Stimulated activated CD8-positive, alpha-beta memory T cell treated with anti-CD3 and anti-CD28 coated beads, Interleukin-2, amount 100 ng/mL, for 1 hour (primary cell): ENCODE measurements at places on chromosomes 12 and 14.

DNA sequence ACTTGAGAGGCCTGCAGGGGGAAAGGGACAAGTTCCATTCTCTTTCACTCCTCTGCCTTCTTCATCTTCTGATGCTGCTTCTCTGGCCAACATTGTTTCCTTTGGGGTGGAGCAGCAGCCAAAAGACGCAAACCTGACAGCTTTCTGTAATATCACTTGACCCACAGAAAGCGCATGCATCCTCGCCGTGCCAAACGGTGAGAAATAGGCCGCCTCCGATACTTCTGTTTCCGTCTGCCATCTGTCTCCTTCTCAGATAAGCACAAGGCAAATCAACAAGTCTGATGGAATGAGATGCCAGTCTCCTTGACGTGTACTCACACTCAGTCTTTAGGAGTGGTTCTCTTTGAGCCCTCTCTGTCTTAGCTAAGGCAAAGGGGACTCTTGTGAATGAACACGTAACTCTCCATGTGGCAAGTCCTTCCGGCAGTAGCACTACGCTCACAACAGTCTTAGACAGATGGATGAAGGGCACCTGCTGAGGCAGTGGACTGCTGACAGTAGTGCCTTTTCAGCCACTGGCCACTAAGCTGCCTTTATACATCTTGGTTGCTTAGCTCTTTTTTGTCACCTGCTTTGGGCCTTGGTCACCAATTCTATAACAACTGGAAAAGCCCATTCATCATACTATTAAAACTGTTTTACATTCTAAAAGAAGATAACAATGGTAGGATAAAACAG, 214.1 kb downstream of the FBXL14 start:
- no peak for DNase-seq

- DNase-seq = no peak
These were observed 374.7 kb downstream of the ALG10 start for GRCh38 chr12:34396861-34397590.

GRCh38 chr12:120381752-120382419, 12.9 kb upstream of the MSI1 start:
- no peak for DNase-seq

DNA sequence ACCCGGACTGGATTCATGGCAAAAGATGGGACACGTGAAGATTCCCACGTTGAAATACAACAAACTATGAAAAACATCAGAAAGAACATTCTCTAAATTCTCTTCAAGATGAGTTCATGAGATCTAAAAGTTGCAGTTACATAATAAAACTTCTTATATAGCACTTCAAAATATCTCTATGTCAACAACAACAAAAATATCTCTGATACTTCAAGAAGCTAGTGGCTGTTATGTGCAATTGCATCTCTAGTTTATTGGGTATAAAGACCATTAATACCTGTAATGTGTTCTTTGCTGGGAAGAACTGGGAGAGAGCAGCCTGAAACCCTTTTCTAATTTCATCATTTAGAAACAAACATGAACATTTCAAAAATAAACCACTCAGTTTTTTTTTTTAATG, 69.2 kb upstream of the RGS6 start:
- DNase-seq = no peak

- no peak for DNase-seq
These were observed 7.9 kb downstream of the SERPINA1 start for GRCh38 chr14:94380225-94381148.

- DNase-seq = no peak
These were observed 230.2 kb upstream of the TBX3 start for GRCh38 chr12:114913871-114914801.

DNA sequence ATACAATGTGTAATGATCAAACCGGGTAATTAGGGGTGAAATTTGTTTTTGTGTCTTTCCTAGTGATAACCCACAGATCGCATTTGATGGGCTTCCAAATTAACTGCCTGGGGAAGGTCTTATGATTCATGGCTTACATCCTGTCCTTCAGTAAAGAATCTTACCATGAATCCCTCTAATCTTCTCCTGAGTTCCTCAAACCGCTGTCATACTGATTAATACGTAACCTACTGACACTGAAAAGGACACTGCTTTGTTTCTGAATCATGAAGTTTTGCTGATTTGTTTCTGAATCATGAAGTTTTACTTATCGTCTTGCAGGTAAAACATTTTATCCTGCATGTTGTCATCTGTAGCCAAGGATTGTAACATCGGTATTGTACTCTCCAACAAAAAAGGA, 52.0 kb upstream of the CRY1 start:
- DNase-seq = no peak

- DNase-seq = no peak
These were observed 13.1 kb upstream of the CCDC85C start for GRCh38 chr14:99616832-99617800.

DNA sequence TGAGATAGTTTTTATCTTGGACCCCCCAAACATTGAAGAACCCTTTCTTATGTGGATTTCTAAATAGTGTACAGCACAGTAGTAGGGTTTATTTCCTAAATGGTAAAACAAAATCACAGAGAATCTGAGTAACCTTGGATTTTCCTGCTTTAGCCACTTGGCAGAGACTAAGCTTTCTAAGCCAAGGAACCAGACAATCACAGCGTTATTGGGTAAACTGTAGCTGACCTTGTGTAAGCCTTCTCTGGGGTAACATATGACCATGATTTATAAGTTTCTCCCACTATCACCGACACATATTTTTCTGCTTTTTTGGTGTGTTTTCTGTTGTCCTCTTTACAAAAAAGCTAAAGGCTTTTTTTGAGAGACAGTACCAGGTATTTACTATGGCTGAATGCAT, 136.3 kb upstream of the PZP start:
- DNase-seq = no peak

DNA sequence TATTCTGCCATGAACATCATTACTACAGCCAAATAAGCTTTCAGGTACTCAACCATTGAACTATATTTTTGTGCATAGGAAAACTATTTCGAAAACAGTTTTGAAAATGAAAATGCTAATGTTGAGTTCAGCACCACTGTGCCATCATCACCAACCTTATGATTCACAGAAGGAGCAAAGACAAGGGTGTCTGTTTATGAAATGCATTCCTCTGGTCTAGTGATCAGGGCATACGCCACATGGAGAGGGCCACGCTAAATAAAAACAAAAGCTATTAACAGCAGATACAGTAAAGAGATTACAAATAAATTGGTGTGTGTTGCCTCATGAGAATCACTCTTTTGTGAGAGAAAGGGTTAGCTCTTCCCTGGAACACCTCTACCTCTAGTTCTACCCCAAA, 43.2 kb upstream of the BMAL2 start:
- DNase-seq = no peak

DNA sequence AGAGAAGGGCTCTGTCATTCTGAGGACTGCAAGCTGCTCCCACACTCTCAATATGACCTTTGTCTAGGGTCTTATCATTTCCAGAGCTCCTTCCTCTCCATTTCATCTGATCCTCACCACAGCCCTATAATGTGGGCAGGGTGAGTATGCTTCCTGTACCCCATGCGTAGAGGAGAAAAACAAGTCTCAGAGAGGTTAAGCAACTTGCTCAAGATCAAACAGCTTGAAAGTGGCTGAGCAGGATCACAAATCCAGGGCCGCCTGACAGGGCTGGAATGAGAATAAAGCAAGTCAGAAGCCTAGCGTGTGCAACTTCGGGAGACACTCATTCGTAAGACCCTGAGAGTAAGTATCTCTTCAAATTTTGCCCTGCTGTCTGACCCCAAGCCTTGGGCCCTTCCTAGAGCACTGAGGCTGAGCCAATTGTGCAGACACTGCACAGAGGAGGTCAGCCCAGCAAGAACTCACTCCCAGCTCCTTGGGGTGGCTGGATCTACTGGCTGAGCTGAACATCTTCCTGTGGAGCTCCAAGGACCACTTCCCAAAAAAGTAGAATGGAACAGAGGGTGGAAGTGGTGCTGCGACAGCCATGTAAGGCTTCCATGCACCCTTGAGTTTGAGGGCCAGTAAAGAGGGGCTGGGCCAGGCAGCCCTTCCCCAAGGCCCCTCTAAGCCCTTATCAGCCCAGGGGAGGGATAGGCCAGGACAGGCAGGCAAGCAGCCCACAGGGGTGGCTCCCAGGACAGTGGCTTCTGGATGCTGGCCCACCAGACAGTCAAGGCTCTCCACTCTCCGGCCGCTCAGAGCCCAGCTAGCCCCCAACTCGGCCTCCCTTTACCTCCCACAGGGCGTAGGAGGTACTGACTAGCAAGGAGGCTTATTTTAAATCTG, 10.5 kb downstream of the ZFP36L1 start:
- no peak for DNase-seq

DNA sequence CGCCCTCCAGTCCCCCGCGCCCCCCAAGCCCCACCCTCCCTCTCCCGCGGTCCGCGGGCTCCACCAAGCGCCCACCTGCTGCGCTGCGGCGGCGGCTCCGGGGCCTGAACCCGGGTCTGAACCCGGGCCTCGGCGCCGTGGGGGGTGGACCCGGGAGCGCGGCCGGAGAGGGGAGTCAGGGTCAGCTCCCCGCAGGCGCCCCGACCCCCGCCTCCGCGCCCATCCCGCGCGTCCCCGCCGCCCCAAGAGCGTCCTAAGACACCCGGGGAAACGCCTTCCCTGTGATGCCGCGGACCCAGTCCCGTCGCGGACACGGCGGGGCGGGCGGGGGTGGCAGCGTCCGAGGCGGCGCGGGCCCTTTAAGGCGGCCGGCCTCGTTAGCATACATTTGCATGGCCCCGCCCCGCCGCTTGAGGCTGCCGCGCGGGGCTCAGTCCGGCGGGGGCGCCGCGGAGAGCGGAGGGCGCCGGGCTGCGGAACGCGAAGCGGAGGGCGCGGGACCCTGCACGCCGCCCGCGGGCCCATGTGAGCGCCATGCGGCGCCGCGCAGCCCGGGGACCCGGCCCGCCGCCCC, at the start of gene MMP17:
MMP17 (plus strand) TSS at position 433 of the 574 bp plus-strand sequence; CDS start at position 535, 102 bp downstream.
- DNase-seq = no peak

DNA sequence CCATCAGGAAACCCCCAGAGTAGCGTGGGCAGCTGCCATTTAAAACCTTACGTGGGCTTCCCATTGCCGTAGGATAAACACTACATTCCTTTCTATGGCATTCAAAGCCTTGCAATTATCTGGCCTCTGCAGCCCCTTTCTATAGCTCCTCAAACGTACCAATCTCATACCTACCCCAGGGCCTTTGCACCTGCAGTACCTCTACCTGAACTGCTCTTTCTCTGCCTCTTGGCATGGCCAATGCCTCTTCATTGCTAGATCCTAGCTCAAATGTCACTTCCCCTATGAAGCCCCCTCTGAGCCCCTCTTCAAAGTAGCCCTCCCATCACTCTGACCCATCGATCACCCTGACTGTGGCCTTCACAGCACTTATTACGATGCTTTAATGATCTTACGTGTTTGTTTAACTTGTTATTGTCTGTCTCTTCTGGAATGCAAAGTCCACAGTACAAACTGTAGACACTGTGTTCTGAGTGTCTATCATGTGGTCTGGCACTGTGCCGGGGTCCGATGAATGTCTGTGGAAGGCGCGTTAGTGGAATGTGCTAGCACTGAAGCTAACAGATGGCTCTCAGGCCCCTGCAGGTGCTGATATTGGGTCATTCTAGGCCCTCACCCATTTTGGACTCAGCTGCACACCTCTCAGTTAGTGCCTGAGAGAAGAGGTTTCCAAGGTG, 157.3 kb upstream of the NOS1 start:
- no peak for DNase-seq

- no peak for DNase-seq
These were observed 43.6 kb downstream of the PTPRR start for GRCh38 chr12:70876952-70877351.

DNA sequence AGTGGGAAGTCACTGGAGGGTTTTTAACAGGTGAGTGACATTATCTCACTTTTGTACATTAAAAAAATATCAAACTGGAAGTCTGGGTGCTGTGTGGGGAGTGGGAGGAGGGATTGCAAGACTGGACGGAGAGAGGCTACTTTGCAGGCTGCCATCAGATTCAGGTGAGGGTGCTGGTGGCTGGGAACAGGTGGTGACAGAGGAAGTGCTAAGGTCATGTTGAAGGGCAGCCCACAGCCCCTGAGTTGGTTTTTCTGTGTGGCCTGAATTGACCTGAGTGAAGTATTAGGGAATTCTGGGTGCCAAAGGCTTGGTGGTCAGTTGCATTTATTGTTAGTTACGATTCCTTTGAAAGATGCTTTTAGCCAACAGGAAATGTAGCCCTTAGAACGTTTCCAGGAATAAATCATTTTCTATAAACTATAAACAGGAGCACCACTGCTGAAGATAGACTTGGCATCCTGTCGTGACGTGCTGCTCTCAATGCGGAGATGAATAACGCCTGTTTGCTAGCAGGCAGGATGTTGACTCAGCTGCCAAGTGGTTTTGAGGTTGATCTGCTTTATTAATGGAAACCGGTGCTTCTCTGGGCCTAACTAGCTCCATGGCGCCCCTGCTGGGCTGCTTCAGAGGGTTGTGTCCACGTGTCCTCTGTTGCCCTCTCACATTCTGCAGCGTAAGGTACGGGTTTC, 707.5 kb upstream of the TMEM132C start:
- DNase-seq = no peak

GRCh38 chr12:80277732-80278131, 166.3 kb upstream of the PTPRQ start:
- DNase-seq = no peak

GRCh38 chr14:55762595-55763232, 182.7 kb downstream of the KTN1 start:
- no peak for DNase-seq

DNA sequence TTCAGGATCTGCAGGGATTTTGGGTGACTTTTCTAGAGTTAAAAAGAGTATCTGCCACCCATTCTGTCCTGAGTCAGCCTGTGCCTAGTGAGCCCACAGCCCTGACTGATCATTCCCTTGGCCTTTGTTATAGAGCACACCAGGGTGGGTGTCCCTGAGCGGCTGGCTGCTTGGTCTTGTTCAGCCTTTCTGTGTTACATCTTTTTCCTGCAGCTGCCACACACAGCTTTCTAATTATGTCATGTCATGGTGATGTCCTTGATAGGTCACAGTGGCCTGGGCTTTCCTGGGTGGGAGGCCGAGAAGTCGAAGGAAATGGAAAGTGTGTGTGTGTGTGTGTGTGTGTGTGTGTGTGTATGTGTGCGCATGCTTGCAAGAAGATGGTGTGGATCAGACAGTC, 293.2 kb upstream of the CRY1 start:
- DNase-seq = no peak

GRCh38 chr12:13454991-13455777, 258.7 kb downstream of the EMP1 start:
- DNase-seq = no peak

DNA sequence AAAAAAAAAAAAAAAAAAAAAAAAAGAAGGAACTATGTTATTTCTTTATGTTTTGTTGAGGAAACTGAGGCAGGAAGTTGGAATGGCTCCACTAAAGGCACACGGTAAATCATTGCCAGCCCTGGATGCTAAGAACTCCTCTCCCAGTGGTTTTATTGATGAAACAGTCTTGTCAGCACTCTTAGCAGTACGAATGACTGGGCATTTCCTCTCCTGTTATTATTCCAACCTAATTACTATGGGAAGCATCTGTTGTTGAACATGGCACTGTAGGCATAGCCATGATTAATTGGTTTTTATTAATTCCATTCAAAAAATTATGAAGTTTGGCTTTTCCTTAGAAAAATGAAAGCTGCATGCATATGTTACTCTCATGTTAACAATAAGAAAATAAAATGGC, 1387.1 kb upstream of the TMEM132C start:
- DNase-seq = no peak
